ENCODE measurements at places on chromosomes 16 and 17.
A peak's percentile ranks its signal among the peaks of the same experiment; 100 is the strongest.

- no peak for DNase-seq
These were observed 77.1 kb upstream of the SALL1 start for GRCh38 chr16:51228097-51228659.

GRCh38 chr17:49187301-49187700, 23.1 kb downstream of the GNGT2 start:
- DNase-seq, result no peak

- DNase-seq, result peak; percentile 51
These were observed 20.4 kb downstream of the CEP295NL start for GRCh38 chr17:78882540-78883088.

- no peak for DNase-seq
These were observed 9.7 kb downstream of the SMARCE1 start for GRCh38 chr17:40637931-40638330.

DNA sequence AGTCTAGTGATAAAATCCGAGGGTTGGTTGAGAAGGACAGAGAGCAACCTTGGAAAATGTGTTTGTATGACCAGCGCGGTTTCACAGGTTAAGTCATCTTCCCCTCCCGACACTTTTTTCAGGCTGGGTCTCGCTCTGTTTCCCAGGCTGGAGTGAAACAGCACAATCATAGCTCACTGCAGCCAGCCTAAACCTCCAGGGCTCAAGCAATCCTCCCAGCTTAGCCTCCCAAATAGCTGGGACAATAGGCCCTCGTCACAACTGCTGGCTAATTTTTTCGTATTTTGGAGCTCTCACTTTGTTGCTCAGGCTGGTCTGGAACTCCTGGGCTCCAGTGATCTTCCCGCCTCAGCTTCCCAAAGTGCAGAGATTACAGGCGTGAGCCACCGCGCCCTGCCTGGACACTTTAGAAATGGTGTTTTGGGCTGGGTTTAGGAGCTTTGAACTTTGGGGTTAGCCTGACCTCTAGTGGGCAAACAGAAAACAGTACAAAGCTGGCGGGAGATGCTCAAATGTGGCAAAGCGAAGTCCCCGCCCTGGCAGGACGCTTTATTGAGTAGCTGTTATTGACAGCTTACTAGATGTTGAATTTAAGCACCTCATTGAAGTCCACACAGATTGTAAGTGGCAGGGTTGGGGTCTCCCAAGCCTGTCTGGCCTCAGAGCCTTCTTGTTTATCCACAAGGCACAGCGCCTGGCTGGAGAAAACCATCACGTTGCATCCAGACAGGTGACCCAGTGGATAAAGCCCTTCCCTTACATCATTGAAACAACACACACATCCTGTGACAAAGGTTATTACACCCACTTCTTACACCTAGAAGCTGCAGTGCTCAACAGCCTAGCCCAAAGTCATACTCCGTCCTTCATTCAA, 34.7 kb upstream of the RBBP6 start:
- DNase-seq, result peak; percentile 67

DNA sequence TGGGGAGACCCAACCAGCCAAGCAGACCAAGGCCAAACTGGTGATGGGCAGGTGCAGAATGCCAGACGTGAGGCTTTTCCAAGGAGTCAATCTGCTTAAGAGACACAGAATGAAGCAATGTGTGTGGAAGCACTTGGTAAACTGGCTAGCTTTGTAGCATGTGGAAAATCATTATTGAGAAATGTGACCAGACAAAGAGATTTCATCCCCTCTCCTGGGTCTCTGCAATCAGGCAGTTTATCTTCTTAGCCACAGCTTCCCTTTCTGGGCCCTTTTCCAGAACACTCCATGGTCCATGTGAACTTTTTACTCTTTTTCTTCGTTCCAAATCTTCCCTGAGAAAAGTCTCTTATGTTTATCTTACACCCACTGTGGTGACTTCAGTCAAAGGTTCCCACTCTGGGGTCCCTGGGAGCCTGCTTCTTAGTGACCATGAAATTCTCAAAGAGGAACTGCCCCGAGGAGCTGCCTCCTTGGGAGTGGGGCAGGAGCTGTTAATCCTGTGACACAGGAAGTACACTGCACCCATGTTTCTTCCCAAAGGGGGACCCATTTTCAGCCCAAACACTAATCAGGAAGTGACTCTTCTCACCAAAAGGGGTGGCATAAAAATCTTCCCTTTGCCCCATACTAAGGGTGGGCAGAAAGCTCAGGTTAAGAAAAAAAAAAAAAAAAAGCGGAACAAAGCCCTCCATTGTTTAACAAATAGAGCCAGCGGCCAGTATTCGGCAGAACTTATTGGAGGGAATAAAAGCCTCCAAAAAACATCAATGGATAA, 346.2 kb upstream of the ASIC2 start:
- peak; percentile 35 for DNase-seq

GRCh38 chr16:56998861-56999260, 9.5 kb downstream of the NLRC5 start:
- no peak for DNase-seq

DNA sequence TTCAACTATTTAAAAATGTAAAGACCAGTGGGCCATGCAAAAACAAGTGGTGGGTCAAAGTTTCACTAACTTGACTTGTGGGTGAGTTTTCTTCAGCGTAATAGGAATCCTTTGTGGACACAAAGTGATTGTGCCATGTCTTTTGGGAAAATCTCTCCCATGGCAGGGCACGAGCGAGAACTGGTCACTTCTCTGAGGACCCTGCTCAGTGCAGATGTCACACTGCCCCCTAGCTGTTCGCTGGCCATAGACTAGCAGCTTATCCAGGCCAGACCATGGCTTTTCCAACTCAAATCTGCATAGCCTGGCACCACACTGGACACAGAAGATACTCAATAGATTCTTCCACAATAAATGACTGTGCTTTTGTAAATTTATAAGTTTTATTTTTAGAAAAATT, 306.0 kb upstream of the CCL2 start:
- DNase-seq, result no peak

GRCh38 chr17:47099451-47099986, 89.6 kb downstream of the CDC27 start:
- DNase-seq, result no peak

- peak; percentile 61 for DNase-seq
These were observed 38.9 kb downstream of the MRPS23 start for GRCh38 chr17:57810721-57811637.

DNA sequence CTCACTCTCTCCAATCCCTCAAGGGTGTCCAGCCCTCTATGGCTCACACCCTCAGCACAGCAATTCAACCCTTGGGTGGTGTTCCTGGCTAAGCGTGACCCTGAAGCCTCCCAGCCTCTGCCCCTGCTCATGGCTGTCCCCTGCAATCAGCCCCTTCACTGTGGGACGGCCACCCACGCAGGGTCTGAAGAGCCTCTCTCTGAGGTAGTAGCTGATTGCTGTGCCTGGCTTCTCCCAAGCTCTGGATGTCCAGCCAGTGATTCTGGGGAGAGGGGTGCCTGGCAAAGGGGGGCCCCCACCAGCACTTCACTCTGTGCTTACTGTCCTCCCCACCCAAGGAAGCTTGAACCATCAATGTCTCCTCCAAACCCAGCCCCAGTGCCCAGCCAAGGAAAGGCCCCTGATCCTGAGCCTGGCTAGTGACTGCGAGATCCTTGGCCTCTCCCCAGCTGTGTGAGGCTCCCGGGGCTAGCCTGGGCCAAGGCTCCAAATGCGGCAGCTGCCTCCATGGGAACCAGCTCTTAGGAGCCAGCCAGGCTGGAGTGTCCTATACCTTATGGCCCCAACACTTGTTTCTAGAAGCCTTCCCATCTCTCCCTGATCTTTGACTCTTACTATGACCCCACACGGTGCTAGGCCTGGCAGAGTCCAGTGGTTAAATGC, 9.9 kb downstream of the MTSS2 start:
- no peak for DNase-seq

- DNase-seq, result no peak
These were observed 3.3 kb upstream of the CCDC57 start for GRCh38 chr17:82215972-82216300.

DNA sequence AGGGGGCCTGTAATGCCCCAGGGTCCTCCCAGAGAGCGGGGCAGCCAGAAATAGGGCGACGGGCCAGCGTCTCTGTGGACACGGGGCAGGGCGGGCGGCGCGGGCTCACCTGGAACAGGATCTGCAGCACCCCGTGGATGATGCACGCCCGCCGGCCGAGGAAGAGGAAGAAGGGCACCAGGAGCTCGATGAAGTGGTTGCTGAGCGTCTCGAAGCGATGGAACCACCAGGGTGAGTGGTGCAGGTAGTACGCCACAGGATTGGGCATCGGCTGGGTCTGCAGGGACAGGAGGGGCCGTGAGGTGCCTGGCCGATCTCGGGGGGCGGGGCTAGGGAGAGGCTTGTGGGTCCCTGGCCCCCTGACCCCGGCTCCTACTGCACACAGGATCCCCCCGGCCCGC, 78.9 kb upstream of the GNG13 start:
- no peak for DNase-seq

- DNase-seq, result no peak
These were observed 126.5 kb upstream of the CORO6 start for GRCh38 chr17:29749045-29749825.

DNA sequence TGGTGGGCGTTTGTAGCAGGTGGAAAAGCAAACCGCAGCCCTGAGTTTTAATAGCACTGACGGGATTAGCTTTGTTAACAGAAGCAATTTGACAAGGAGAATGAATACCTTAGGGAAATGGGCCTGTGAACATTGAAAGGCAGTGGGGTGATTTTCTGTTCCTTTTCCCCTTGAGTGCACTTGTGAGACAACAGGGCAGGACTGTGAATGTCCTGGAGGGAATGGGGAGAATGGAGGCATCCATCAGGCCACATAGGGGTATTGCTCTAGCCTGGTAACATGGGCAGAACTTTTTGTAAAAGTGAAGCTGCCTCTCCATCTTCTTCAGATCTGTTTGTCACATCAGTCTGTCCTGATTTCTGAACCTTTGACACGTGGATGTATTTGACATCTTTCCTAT, 26.2 kb downstream of the USP43 start:
- DNase-seq, result no peak

GRCh38 chr17:5785867-5786509, 201.7 kb upstream of the NLRP1 start:
- no peak for DNase-seq

DNA sequence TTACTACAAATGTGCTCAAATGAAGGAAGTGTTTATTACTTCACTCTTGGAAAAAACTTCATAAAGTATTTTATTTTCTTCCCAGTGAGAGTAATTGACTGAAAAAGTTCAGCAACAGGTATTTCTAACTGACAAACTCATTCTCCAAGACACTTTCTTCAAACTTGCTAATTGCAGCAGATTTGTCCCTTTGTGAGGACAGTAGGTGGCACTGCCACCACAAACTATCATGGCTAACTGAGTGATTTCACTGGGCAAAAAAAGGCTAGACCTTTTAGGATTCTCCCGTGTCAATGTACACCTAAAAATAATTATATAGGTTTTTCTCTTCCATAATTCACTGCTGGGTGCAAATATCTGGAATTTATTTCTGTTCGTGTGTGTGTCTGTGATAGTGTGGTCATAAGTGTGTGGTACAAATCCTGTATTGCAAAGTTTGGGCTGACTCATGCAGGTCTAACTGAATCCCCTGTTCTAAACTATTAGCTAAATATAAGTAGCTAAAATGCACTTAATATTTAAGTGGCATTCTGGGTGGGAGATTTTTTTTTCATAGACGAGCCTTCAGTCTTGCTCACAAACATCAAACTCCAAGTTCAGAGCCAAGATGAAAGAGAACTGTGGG, 3.9 kb downstream of the HS3ST3A1 start:
- peak; percentile 45 for DNase-seq

- DNase-seq, result no peak
These were observed 84.7 kb upstream of the ELAC2 start for GRCh38 chr17:13102477-13102876.

DNA sequence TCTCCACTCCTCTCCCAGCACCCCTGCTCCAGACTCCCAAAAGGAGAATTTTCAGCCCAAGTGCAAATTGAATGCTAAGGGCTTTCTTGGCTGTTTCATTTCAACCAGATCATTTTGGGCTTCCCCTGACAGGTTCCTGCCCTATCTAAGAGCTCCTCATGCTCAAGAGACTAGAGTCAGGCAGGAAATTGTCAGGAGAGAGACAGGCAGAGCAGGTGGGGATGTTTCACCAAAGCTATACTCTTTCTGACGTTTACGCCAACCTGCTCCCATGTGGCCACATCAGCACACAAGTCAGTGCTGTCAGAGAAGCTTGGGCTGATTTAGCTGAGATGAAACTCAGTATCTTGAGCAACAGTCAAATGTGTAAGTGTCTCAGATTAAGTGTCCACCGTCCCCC, 31.4 kb downstream of the HIC1 start:
- DNase-seq, result no peak

DNA sequence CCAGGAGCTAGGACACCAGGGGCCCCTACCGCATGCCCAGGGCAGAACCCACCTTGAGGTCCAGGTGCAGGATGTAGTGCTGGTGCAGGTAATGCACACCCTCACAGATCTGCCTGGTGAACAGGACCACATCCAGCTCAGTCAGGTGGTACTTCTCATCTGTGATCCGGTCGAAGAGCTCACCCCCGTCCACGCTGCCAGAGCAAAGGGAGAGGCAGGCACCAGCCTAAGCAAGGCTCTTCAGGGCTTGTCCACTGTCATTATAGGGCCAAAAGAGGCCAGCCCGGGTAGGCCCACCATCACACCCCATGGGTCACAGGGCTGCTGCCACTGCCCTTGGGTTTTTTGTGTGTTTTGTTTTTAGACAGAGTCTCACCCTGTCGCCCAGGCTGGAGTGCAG, 21.0 kb downstream of the MYLK3 start:
- no peak for DNase-seq

- DNase-seq, result peak; percentile 58
These were observed 73.2 kb upstream of the MRTFB start for GRCh38 chr16:13997933-13998332.

GRCh38 chr17:74946641-74947040, 10.9 kb downstream of the OTOP3 start:
- DNase-seq, result no peak

DNA sequence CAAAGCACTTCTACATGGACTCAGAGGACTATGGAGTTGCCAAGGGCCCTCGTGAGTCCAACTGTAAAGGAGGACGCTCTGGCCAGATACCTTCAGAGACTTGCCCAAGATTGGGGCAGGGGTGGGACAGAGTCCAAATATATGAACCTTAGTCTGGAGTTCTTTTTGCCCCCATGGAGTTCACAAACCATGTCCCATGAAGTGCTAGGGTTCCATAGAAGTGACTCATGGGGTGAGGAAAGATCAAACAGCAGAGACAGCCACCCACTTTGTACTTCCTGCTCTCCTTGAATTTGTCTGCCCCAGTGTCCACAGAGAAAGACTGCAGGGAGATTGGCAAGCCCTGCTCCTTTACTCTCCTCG, 29.0 kb downstream of the SRL start:
- peak; percentile 48 for DNase-seq

- DNase-seq, result no peak
These were observed 249.6 kb upstream of the TNRC6C start for GRCh38 chr17:77708936-77709335.
